ENCODE measurements at places on chromosomes 3 and 15. TPM values are rescaled to one million over a fixed set of nuclear protein-coding genes. Genes with fewer than 3 reads are reported as not detected.

DNA sequence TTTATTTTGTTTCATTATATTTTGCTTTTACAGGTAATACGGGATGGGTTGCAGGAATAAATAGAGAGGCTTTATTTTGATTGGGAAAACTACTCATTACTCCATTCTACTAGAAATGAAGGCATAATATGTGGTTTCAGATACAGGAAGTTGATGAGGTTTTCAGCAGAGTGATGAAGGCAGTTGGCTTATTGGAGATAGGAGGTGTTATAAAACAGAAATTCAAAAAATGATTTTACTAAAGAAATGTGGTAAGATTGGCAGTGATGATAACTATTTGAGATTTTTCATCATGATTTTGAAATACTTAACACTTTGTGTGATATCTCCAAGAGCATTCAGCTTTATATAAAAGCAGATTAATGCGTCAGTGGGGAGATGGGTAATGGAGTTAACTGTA is 1445.7 kb upstream of the CADM2 start:
- no peak for DNase-seq

GRCh38 chr15:101614001-101614585 is 38.1 kb downstream of the TM2D3 start:
- no peak for DNase-seq

Gene RYR3
- total RNA-seq: 62.5 TPM

DNA sequence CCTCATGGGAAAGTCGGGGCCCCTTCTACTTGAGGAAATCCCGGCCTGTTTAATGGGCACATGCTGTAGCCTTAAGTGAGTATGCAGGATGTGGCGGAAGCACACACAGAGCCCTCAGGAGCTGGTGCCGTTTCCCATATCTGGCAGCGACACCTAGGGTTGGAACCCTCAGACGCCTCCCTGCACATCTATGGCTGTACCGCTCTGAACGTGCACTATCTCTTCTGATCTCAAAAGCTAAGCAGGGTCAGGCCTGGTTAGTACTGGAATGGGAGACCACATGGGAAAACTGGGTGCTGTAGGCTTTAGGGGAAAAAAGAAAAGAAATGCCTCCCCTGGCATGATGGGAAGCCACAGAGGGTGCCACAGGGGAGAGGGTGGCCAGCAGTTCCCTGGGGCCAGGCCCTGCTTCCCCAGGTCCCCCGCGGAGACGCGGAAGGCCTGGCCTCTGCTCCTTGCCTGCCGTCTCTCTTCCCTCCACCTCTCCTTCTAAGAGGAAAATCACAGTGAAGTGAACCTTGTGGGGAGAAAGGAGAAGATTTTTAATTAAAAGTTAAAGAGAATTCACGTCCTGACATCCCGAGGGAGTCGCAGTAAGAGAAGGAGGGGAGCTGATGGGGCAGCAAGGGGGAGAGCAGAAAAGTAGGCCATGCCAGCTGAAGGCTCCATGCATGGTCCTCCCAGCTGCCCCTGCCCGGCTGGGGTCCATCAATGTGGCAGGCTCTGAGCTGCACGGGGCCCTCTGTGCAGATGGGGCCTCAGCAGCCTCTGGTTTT is 60.5 kb upstream of the TMEM115 start:
- no peak for DNase-seq

- DNase-seq: no peak
Measured at GRCh38 chr15:37017031-37017625, 83.2 kb downstream of the MEIS2 start.

DNA sequence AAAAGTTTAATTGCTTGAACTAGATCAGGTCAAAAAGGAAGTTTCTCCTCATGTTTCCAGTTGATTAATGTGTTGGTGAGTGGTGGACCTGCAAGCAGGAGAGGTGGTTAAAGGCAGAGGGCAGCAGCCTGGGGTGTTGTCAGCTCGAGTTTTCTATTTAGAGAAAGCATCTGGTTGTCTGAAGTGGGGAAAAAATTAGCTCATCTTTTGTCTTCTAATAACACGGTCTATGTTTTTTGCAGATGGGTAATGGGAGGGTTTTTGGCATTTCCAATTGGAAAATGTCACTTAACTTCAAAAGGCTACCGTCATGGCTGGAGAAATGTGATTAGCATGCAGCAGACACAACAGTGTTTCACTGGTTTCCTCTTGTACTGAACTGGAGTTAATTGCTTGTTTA is 122.6 kb downstream of the ITPR1 start:
- no peak for DNase-seq

GRCh38 chr3:49841126-49841696 is 15.2 kb downstream of the TRAIP start:
- DNase-seq: no peak

- no peak for DNase-seq
Measured at GRCh38 chr15:90037511-90037860, 36.4 kb downstream of the ZNF710 start.

All from cerebellum (tissue), 4 donors.